ENCODE measurements at places on chromosomes 6 and 20.

GRCh38 chr6:21393441-21394165 is 199.9 kb upstream of the SOX4 start:
- DNase-seq: no peak

GRCh38 chr6:87089135-87089534 is 5.8 kb downstream of the CGA start:
- DNase-seq: no peak

GRCh38 chr6:33124525-33124901 is 48.7 kb downstream of the HLA-DPB1 start:
- DNase-seq: no peak

- peak; percentile 78 for DNase-seq
Observed at GRCh38 chr6:79949233-79949632, 1.9 kb upstream of the ELOVL4 start.

- DNase-seq: no peak
Observed at GRCh38 chr20:8471465-8471864, 339.4 kb downstream of the PLCB1 start.

- DNase-seq: no peak
Observed at GRCh38 chr20:42392442-42392841, 774.3 kb upstream of the CHD6 start.

- DNase-seq: no peak
Observed at GRCh38 chr6:91487696-91488392, 901.0 kb upstream of the MAP3K7 start.

GRCh38 chr20:10795286-10796026 is 121.7 kb upstream of the JAG1 start:
- DNase-seq: peak; percentile 57

- no peak for DNase-seq
Observed at GRCh38 chr20:16215041-16215440, 358.2 kb downstream of the KIF16B start.

GRCh38 chr20:58577871-58578598 is 62.8 kb upstream of the APCDD1L start:
- DNase-seq: no peak

DNA sequence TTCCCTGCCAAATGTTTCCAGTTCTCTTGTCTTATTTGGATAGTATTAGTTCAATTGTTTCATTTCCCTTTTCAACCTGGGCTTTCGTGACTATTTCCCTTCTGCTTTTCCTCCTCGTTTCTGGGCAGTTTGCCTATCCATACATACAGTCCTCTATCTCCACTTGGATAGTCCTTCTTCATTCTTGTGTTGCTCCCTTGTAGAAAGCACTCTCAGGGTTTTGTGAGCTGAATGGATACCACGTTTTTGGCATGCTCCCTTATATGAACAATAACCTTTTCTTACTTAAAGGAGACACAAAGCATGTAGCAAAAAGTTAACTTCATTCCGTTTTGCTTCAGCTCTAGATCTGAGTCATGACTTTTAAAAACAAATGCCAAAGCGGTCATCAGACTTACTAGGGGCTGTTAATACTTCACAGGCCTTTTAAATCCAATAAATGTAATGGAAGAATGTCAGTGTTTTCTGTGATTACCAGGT is 16.6 kb downstream of the CRYBG1 start:
- peak; percentile 66 for DNase-seq

DNA sequence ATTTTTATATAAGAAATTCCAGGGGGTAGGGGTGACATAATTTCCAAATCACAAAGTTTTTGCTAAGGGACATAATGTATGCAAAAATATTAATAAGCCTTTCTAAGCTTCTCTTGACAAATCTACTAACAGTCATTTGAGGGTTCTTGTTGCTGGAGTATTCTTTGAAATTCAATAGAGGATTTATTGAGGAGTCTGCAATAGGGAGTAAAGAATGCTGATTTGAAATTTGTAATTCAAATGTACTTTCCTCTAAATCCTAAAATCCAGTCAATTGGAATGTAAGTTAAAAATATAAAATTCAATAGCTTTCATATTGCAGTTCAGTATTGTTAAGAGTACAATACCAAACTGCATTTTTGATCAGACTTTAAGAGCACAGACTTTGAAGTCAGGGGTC is 17.1 kb upstream of the LCA5 start:
- DNase-seq: no peak

DNA sequence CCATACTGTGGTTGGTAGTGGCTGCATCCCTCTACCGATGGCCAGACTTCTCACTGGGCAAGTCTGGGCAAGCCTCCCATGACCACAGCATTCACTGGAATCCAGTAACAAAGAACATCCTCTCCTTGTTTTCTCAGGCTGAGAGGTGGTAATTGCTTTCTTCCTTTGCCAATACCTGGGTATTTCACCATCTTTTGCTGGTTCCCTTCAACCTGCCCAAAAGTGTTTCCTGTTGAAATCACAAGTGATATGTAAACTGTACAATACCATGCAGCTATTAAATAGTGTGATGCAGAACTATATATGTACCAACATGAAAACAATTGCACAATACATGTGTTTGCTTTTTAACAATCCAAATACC is at the start of gene PTCHD4:
PTCHD4 (minus strand) TSS at position 55 of the 364 bp plus-strand sequence. CDS start 42,240 bp downstream, outside the sequence.
- DNase-seq: peak; percentile 86

DNA sequence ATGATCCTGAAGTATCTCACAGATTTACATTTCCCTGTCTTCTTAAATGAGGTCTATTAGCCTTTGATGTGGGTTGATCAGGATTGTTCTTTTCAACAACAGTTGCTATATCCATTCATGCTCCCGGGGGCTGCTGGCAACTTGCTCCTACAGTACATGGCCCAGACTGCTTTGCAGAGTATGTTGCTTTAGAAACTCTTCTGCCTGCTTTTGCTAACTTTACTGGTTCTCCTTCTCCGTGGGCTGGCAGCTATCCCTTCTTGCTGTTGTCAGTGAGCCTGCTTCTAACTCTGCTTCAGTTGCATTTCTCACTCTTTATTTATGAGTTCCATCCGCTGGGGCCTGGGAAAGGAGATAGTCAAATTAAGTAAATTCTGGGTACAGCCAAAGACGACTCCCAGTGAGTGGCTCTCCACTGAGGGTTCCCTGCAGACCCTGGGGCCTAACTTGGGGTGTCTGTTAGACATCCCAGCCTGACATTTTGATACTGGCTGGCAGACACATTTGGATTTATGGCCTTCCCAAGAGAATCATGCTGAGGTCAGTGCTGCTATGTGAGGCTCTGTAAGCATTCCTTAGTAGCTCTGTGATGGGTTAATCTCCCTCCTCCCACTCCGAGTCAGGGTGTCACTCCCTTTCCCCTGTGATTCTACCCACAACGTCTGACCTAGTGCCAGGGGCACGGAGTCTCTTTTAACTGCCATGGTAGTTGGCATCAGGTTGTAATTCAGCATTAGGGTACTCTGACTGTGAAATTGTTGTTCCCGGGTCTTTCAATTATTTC is 73.6 kb downstream of the SLX4IP start:
- no peak for DNase-seq

- DNase-seq: no peak
Observed at GRCh38 chr6:43035495-43036194, 14.2 kb downstream of the RRP36 start.

GRCh38 chr6:38306931-38307330 is 332.8 kb downstream of the BTBD9 start:
- DNase-seq: no peak

DNA sequence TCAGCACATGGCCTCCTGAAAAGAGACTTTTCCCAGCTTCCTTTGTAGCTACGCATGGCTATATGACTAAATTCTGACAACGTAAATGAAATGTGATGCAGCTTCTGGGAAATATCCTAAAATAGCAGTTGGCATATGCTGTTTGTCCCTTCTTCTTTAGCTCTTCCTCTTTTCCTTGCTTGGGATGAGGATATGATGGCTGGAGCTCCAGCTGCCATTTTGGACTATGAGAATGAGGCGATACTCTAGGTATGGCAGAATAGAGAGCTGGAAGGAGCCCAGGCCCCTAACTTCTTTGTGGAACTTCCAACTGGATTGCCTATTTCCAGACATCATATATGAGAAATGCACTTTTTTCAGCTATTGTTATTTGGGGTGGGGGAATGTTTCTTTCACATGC is 5.3 kb upstream of the ZFP64 start:
- no peak for DNase-seq

GRCh38 chr6:85417336-85417735 is 32.5 kb upstream of the NT5E start:
- no peak for DNase-seq

DNA sequence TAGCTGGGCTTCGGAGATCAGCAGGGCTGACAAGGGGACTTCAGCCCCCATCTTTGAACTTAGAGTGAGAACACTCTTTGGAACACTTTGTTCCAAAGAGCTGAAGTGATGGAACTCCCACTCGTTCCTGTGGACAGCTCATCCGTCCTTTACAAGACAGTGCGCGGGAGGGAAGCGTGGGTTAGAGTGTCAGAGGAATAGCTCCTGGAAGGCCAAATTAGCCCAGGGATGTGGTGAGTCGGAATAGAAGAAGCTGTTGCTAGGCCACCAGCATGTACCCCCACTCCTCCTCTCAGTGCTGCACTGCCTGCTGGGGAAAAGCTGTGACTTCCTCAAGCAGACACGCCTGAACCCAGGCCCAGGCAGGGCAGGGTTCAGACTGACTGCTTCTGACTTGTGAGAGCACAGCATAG is 1.7 kb downstream of the SDCBP2 start:
- DNase-seq: no peak

- DNase-seq: no peak
Observed at GRCh38 chr6:134172706-134173365, 120.4 kb upstream of the SLC2A12 start.

DNA sequence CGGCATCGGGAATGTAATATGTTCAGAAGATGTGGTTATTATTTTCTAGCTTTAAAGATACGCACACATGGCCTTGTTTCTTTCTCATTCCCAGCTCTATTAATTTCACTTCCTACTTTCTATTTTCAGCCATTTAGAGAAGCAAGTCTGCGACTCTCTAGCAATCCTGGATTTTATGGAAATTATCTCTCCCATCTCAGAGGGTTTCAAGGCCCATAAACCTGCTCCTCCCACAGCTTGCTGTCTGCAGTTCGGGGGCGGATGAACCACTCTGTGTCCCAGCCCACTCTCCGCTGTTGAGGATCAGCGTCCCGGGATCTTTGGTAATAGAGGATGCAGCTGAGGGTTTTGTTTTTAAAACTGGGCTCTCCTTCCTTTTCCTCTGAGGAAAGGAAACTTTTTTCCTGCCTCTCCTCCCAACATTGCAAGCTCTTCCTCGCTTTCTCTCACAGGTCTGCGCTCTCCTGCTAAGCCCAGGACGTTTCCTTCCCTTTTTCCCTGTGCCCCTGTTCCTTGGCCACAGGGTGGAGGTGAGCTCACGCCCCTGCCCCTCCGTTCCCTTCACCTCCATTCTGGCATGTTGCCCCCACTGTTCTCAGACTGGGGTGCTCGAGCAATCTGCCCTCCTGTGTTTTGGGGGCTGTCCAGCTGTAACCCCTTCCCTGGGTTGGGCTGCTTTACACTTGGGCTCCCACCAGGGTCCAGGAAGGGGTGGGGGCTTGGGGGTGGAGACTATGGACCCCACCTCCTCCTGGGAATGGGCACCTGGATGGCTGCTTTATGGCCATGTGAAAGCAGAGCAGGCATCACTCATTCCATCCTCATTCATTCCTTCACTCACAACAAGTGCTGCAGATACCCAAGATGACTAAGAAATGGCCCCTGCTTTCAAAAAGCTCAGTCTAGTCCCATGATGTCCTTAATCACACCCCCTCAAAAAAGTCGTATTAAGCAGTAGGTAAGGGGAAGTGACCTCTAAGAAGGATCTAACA is 54.9 kb downstream of the ZBTB9 start:
- no peak for DNase-seq

GRCh38 chr6:73790574-73790973 is 94.6 kb downstream of the CD109 start:
- no peak for DNase-seq

- no peak for DNase-seq
Observed at GRCh38 chr6:114024746-114025145, 53.8 kb upstream of the HDAC2 start.

- no peak for DNase-seq
Observed at GRCh38 chr20:61387204-61387953, 135.3 kb downstream of the CDH4 start.

GRCh38 chr20:43442282-43442880 is 15.3 kb upstream of the SRSF6 start:
- no peak for DNase-seq

- no peak for DNase-seq
Observed at GRCh38 chr6:10071631-10072220, 343.1 kb downstream of the TFAP2A start.

DNA sequence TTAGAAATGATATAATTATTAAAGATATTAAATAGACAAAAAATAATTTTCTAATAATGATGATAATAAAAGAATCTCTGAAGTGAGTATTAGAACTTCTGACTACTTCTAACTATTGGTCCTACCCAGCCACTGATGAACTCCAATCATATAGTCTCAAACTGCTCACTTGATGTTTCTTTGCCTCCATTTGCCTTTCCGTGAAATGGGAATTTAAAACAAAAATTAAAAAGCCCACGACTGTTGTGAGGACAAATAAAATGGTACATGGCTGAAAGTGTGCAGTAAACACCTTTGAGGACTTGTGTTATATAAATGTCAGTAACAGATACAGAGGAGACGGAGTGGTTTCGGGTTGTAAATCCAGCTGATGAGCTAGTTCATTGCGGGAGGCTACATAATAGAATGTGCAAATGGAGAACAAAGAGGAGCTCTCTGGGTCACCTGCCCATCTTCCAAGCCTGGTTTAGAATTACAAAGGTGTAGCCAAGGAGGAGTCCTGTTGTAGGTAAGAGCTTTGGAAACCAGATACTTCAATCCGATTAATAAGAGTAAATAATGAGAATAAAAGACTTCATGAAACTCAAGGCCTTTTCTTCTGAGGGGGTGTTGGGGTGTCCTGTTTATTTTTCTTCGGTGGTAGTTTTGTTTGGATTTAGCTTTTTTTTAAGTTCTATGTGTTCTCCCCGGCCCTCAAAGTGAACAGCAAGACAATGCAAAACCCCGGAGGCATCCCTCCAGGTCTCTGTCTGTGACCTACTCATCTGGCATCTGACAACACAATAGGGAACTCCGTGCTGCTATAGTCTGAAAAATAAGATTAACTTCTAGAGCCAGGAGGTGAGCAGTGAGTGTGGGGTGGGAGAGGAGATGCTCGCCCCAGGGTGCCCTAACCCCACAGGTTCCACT is 4.4 kb upstream of the PXDC1 start:
- peak; percentile 83 for DNase-seq

DNA sequence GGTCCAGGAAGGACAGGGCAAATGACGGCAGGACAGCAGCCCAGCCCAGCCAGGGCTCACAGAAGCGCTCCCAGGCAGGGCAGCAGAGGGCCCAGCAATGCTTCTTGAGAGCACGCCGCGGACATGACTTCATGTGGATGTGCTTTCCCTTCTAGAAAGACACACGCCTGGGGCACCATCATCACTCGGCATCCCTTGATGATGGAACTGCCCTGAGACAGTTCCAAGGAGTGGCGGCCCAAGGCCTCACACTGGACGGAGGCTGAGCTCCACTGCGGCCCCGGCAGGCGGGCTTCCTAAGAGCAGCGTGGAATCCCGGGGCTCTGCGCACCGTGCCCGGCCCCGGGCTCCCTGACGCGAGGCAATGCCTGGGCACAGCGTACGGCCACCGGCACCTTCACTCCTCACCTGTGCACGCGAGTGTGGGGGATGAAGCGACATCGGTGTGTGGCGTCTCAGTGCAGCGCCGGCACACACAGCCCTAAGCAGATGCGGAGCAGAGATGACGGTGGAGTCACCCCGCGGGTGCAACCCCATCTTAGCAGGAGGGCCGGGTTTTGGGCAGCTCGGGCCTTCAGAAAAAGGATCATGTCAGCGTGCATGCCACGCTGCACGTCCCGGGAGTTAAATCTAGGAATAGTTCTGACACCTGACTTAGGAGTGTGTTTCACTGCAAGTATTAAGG is 86.6 kb downstream of the THBS2 start:
- DNase-seq: no peak
